ENCODE measurements at places on chromosomes 16 and 17.
A peak's percentile ranks its signal among the peaks of the same experiment; 100 is the strongest.

DNA sequence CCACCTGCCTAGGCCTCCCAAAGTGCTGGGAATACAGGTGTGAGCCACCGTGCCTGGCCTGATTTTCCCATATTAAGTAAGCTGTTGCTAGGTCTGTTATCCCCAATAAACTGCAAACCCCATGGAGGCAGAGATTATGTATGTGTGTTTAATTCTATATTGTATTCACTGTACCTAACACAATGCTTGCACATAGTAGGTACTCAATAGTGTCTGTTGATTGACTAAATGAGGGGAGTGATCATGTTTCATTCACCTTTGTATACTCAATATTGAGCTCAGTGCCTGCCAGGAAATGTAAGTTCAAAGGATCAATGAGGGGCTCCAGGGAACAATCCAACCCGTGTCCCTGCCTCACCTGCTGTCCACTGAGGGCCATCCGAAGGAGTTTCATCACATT lies 14.6 kb upstream of the GGA2 start:
- DNase-seq: no peak

DNA sequence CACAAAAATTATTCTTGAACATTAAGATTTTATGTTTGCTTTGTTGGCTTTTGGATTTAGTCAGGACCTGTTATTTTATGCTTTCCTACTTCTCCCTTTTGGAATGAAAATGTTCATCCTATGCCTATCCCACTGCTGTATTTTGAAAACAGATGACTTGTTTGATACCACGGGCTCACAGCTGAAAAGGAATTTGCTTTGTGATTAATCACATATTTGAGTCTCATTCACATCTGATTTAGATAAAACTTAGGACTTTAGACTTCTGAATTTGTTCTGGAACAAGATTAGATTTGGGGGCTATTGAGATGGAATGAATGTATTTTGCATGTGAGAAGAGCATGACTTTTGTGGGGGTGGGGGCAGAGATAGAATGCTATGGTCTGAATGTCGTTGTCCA lies 1012.6 kb downstream of the CDH11 start:
- DNase-seq: no peak

DNA sequence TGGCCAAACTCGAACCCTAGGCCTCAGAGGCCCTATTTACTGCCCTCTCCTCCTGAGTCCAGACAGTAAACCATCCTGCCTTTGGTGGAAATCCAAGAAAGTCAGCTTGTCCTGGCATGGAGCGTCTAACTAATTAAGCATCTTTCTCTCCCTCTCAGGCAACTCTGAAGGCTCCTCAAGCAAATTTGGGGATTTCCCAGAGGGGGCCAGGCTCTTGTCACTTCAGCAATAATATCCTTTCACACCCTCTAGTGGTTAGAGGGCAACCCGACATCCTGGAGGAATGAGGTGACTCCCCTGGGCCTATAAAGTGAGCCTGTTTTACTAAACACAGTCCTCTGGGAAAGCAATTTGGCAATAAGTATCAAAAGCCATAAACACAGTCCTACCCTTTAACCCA lies 60.4 kb downstream of the NOG start:
- peak; percentile 57 for DNase-seq

GRCh38 chr17:75596320-75597087 lies 8.9 kb downstream of the MYO15B start:
- DNase-seq: no peak

DNA sequence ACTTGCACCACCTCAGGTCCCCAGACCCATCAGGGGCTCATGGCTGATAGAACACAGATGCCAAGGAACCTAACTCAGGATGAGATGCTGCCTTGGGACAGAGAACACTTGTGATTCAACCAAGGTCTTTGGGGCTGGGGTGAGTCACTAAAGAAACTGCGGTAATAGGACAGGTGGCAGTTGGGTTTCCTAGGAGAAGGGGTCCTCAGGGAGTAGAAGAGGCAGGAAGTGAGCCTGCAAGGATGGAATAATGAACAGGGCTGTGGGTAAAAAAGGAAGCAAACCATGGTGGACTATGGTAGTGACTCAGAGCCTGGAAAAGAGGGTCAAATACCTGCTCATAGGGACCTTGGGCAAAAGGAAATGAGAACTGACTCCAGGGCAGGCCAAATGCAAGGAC lies 6.5 kb upstream of the PNPO start:
- DNase-seq: no peak

DNA sequence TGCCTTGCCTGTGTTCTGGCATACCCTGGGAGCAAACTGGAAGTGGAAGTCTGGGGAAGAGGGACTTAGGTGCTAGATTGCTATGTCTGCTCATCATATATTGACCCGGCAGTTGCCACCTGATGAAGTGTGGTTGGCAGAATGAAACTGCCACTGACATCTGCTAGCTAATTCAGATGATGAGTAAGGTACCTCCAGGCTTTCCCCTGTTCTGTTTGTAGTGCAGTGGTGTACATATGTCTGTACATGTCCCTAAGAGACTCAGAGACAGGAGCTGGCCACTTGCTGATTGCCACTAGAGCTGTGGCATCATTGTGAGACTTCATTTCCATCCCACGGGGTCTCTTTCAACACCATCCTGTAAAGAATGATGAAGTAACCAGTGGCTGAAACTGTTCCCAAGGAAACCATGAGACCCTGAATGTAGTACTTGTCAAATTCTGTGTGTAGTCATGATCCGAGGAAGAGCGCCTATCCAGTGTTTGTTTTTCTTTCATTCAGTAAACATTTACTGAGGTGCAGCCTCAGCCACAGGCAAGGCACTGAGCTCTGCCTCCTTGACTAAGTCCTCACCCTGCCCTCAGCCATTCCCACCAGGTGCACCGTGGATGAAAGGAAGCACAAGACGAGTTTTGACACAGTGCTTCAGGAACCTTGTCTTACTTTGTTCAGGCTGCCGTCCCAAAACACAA lies 13.2 kb downstream of the CLUAP1 start:
- DNase-seq: no peak

DNA sequence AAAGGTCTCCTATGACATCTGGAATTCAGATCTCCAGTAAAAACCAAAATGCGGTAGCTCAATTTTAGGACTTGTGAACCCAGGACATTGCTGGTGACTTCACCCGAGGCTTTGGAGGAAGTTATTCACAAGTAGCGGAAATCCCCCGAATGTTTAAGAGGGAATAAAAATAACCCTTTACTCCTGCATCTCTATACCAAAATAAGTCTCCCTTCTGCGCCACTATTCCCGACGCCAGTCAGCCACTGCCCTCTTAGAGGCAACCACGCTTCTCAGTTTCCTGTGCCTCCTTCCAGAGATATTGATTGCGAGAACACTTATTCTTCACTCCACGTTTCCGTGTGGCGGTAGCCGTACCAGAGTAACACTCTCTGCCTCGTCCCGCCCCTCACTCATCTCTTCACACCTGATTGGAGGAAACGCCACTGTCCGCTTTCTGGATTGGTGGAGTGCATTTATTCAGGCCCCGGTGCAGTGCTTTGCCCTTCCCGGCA lies 27.4 kb downstream of the EMP2 start:
- DNase-seq: peak; percentile 61

- no peak for DNase-seq
Measured at GRCh38 chr16:15057681-15058417, 2.0 kb upstream of the NTAN1 start.

DNA sequence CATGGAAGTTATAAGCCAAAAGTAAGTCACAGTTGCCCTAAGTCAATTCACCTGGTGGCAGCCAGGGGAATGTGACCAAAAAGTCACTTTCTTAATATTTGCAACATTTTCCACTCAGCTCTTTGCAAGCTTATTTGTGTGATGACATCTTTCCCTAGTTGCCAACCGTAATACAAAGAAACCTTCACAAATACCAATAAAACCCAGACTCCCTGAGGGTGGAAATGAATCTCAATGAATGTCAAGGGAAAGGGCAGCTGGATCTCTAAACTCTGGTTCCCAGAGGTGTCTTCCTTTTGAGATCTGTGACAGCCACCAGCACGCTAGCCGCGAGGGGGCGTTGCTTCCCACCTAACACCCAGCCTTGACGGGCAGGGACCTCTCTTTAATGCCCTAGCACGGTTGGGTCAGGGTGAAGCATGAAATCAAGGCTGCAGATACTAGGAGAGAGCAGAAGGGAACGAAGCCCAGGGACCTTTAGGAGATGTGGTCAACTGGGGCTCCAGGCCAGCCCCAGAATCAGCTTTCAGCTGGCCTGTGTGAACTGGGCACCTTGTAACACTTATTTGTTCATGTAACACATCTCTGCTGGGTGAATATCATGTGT lies 82.2 kb downstream of the CMC2 start:
- DNase-seq: peak; percentile 69

- DNase-seq: no peak
Measured at GRCh38 chr17:40611840-40612474, 35.7 kb downstream of the SMARCE1 start.

DNA sequence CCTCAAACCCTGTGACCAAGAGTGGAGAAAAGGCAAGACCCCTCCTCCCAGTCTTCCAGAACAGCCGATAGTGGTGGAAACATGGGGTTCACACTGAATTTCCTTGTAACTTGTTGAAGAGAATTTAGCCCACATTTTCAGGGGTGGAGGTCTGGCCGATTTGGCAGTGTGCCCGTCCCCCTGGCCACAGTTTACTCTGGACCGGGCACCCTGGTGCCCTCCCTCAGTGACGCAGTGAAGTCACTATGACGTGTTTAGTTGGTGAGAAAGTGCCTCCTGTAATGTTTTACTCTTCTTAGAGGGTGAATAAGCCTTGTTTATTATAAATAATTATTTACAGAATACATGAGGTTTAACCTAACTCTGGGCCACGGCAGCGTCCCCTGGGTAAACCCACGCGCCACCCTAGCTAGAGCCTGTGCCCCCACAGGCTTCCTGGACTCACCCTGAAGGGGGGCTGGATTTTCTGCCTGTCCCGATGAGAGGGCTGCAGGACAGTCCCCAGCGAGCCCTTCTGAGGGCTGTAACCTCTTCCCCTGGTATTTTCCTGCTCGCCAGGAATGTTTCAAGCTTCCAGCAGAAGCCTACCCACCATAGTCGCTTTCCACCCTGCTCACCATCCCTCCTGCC lies 316.9 kb downstream of the SEC14L1 start:
- no peak for DNase-seq

- no peak for DNase-seq
Measured at GRCh38 chr16:61195006-61195405, 841.2 kb downstream of the CDH8 start.

DNA sequence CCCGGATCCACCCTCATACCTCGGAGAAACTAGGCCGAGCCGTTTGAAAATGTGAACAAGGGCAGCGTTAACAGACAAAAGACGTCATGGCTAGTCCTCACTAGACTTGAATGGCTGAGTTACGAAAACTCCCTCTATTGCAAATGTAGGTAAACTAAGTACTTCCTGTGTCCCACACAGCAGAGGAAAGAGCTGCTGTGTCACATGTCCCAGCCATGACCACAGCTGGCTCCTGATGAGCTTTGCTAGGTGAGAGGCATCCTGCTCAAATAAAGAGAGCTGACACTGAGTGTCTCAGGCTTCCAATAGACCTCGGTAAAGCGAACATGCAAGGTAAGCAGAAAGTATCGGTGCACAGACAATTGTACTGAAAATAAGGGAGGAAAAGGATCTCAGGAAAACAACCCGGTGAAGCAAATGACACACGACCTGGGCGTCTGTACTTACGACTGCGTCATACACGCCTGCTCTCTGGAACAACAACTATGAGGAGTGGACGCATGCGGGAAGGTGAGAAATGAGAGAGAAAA lies 26.0 kb downstream of the TMEM204 start:
- no peak for DNase-seq

DNA sequence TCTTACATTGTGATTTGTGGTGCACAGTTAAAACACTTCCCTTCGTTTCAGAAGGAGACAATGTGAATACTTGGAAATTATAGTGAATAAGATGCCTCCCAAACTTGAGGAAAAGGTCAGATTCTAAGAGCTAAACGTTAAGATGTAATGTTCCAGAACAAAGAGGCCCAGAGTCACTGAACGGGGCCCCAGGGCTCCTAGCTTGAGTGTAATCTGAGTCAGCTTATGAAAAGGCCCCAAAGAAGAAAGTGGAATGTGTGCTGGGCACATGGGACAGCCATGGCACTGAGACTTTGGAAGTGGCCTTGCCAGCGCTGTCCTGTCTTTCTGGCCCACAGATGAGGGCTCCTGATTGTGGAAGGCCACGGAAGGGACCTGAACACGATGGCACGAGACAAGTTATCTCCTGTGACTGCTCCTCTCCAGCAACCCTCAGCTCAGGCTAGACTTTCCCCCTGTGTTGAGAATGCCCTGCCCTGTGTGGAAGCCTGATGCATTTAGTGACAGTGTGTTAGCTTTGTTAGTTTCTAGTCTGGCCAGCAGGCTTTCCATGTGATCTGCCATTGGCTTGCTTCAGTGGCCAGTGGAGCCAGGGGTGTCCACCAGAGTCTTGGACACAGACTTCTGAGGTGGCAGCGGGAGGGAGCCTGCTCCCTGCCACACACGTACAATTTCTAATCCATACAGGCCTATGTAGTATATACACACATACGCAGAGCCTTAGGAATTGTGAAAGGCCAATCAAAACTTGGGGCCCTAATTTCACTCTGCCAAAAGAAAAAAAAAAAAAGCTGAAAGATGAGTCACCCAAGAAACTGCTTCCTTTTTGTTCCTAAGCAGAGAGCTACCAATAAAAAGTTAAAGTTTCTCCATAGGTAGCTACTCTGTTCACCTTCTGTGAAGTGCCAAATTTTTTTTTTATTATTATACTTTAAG lies 13.1 kb downstream of the SPATA33 start:
- DNase-seq: no peak

DNA sequence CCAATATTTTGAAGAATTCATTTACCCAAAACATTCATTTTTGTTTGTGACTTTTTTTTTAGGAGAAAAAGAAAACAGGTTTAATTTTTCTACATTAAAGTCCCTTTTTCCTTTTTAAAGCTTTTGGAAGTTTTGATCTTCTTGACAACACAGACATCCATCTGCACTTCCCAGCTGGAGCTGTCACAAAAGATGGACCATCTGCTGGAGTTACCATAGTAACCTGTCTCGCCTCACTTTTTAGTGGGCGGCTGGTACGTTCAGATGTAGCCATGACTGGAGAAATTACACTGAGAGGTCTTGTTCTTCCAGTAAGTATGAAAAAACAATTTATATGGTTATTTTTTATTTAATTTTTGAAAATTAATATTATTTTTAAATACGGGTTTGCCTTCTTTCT lies 37.2 kb downstream of the SIAH1 start:
- no peak for DNase-seq

DNA sequence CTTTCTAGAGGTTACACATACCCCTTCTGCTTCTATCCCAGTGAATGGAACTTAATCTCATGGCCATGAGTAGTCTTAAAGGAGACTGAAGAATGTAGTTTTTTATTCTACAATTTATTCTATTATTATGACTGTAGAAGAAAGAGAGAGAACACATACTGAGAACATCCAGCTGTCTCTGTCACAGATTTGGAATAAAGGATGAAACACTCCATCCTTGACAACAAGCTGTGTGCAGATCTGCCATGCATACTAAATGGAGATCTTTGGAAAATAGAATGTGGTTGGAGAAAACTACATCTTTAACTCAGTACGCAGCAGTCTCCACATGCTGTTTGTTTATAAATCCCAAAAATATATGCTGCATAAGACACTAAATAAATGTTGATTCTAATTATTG lies 54.1 kb upstream of the NUDT7 start:
- no peak for DNase-seq
